ENCODE measurements at places on chromosomes 6 and 20.

DNA sequence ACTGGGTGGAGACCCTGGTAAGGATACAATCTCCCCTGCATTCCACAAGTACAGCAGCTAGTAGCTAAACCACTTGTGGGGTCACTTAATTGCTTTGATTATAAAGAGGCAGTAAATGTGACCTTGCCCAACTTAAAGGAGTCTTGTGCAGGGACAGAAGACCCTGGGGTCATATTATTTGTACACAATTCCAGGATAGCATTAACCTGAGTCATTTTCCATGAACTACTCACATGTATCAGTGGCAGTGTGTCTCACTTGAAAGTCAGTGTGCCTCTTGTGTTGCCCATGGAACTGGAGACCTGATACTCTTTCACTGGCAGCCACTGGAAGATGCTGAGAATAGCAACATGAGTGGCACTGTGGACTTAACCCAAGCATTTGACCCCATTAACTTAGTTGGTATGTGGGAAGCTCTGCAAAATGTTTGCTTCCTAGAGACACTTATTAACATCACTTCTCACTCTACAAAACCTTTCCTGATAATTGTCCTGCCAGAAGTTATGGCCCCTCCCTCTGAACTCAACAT, 28.9 kb downstream of the CLIC5 start:
- DNase-seq = no peak

DNA sequence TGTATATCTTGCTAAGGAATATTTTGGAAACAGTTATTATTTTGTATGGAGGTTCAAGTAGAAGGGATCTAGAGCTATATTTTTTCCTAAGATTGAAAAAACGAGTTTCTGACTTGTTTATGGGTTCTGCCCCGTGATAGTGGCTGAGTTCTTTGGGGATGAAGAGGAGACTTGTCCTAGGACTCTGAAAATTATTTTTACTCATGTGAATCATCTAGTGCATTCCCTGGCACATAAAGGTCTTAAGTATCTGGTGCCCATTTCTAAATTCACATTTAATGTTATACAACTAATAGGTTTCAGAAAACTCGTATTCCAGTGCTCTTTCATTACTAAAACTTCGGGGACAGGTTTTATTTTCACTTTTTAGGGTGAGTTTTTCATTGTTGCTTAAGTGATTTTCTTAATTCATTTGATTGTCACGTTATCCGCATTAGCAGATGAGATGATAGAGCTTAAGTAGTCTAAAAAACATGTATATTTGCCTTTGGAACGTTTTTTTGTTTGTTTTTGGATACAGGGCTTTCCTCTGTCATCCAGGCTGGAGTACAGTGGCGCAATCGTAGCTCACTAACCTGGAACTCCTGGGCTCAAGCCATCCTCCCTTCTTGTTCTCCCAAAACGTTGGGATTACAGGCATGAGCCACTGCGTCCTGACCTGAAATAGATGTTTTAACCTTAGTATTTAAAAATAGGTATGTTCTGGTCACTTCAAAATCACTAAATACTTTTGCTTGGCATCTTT, 2.1 kb downstream of the NFYA start:
- no peak for DNase-seq

GRCh38 chr20:5114403-5114802, 5.4 kb downstream of the PCNA start:
- no peak for DNase-seq

DNA sequence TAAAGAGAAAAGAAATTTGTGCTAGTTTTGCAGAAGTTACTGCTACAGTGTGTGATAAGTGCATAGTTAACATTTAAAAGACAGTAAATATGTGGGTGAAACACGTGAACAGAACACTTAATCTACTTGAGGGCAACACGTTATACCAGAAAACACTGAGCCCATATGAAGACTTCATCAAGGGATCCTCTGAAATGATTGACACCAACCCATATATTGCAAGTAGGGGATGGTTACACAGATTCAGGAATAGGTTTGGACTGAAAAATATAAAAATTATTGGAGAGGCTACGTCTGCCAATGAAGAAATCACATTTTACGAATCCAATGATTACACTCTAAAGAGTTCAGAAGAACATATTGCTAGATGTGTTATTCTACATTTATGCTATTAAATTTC, 185.6 kb downstream of the GPX5 start:
- DNase-seq = no peak
